ENCODE measurements at places on chromosomes 3 and 15.

- no peak for DNase-seq
Measured at GRCh38 chr3:151879037-151879436, 5.6 kb downstream of the SUCNR1 start.

- no peak for DNase-seq
Measured at GRCh38 chr3:52228266-52228665, 2.8 kb upstream of the TLR9 start.

DNA sequence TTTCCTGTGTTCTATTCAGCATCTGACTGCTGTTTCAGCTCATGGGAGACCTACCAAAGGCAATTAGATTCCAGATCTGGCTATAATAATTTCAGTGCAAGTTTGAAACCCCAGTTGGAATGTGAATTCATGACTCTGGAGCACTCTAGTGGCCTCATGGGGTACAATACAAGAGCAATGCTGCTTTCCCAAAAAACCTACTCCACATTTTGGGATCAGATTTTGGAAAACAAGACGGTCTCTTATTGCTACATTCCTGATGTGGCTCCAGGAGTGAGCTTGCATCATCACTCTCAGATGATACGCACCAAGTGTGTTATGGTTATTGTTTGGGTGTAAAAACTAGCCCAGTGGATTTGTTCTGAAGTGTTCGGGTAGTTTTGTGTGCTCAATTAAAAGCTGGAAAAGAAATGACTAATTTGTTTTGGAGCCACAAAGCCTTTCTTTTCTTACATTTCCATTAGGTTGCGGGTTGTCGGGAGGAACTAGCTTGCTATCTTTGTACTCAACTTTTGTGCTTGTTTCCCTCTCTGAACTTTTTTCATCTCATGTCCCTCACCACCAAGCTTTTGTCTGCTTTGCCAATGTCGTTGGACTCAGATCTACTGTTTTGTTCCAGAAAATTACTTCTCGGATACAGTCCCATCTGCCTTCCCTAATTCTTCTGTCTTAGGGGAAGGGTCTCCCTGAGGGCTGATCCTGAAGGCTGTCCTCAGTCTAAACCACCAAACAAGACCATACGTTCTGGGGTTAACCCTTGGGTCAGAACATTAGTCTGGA lies 272.1 kb downstream of the BBX start:
- no peak for DNase-seq

GRCh38 chr3:98711426-98711825 lies 51.7 kb upstream of the ST3GAL6 start:
- no peak for DNase-seq

DNA sequence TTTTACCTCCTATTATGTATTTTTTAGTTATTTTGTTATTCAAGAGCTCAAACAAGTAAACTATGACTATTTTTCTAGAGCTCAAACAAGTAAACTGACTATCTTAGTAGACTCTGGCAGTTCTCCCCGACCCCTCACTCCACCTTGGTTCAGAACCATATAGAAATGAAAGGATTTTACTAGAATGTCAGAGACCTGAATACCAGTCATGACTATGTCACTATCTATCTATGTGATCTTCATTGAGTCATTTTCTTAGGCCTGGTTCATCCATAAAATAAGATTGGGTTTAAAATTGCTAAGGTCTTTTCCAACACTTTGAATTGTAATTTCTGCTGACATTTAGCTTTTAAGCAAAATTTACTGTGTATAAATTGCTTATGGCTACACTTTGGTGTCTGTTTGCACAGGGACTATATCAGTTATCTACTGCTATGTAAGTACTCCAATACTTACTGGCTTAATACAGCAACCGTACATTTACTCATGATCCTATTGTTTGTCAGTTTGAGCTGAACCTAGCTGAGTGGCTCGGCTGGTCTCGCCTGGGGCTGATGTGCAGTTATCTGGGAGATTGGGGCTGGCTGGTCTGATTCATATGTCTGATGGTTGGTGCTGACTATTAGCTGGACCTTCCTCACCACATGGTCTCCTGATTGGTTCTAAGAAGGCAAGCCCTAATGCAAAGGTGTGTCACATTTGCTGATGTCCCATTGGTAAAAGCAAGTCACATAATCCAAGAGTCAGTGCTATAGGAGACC lies 37.0 kb downstream of the RASA2 start:
- DNase-seq, result no peak

DNA sequence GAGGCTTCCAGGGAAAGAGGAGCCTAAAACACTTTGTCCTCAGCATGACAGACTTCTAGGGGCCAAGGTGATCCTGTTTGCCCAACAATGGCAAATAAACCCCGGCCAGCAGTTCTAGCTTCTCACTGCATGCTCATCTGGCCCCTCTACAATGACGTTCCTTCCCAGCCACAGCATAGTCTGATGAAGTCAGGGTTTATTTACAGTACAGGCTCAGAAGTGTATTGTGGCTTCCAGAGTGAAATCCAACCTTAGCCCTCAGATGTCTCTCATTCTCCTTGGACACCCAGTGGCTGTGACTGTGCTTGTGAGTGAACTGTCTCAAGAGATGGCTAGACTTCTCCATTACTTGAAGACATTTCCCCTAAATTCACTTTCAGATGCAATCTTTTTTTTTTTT lies 40.8 kb downstream of the BFSP2 start:
- no peak for DNase-seq

- DNase-seq, result no peak
Measured at GRCh38 chr15:75229191-75230015, 27.7 kb downstream of the C15orf39 start.

- DNase-seq, result no peak
Measured at GRCh38 chr3:52507359-52507758, 12.2 kb downstream of the STAB1 start.

DNA sequence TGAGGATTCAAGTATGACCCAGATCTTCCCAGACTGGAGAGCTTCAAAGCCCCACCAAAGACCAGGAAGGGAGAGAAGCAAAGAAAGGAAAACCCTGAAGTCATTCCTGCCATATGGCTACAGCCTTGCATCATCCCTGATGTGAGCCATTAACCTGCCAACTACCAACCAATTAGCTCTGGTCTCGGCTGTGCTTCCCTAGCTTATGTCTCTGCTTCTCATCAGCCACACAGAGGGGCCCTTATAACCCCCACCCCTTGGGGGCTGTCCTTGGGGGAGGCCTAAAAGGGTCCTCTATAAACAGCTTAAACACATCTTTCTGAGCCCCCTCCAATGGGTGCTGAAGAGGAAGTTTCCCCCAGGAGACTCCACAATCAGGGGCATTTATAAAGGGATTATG lies 52.8 kb downstream of the NOX5 start:
- DNase-seq, result no peak

- no peak for DNase-seq
Measured at GRCh38 chr3:120145542-120146285, 51.5 kb upstream of the GSK3B start.

- no peak for DNase-seq
Measured at GRCh38 chr15:45780352-45780751, 145.5 kb downstream of the SQOR start.

DNA sequence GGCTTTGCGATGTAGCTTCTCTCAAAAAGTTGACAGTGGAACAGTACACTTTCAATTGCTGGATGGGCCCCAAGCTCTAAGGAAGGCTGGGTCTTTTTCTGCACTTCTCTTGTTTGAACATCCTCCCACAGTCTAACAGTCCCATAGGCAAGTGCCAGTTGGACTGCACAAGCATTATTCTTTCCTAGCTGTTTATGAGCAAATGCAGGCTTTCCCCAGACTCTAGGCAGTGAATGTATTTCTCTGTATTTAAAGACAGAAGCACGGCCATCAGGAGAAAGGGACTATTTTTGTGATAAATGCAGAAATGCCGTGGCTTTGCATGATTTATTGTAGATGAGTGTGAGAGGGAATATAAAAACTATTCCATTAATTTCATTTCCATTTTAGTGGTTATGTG lies 539.3 kb upstream of the LMCD1 start:
- no peak for DNase-seq

- DNase-seq, result no peak
Measured at GRCh38 chr15:45948181-45948621, 313.4 kb downstream of the SQOR start.

DNA sequence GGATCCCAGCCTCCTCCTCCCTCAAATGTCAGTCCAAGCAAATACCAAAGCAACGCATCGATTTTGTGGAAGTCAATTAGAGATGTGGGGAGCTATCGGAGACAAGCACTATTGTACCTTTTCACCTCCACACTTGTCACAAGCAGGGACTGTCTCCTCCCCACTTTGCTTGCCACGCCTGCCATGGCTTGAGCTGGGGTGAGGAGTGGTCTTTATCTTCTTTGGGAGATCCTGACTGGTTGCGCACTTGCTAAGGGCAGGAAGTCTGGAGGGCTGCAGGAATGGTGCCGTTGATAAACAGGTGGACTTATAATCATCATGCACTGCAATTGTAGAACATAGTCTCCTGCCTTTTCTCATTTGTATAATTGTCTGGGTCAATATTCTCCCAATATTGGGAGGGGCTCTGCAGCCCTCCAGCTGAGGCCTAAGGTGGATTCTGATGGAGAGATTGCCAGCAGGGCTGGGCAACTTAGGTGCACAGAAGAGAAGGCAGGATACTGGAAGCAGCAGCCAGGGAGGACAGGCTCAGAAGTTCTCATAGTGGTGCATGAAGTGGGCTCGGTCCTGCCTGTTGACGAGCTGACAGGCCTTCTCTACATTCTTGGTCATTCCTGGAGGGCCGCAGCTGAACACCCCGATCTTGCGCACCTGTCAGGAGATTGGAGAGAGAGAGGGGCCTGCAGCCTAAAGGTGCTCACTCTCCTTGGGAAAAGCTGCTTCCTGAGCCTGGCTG lies 20.2 kb downstream of the DUOX2 start:
- no peak for DNase-seq

- no peak for DNase-seq
Measured at GRCh38 chr3:124680521-124680920, 49.7 kb upstream of the UMPS start.

- no peak for DNase-seq
Measured at GRCh38 chr3:171055336-171056178, 29.0 kb upstream of the SLC2A2 start.

DNA sequence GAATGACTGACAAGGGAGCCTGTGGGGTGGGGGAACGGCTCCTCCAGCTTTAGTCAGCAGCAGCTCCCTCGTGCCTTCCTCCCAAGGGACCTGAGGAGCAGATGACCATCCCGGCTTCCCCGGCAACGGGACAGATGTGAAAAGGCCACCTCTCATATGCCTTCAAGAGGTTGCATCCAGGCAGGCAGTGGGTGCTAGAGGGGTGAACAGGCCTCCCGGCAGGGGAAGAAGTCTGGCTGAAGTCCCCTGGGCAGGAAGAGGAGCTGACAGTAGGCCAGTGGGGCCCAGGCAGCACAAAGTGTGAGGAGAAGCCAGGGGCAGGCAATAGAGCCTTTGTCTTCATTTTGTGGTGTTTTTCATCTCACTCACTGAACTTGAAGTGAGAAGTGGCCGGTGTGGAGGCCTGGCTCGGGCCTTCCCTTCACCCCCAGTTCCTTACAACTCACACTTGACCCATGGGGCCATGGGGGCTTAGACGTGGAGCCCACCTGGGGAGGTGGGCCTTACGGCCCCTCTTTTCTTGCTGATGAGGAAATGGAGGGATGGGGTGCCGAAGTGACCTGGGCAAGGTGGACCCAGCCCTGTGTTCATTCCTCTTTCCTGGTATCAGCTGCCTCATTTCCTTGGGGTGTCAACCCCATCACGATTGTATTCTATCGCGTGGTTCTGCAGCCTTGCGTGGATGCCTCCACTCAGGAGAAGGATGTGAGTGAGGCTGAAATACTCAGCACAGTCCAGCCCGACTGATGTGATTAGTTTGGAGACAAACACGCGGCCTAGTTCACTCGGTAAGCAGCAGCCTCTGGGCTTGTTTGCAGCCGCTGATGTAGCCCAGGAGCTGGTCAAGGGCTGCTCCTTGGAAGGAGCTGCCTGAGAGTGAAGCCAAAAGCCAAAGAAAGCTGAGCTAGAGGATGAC lies 115.5 kb upstream of the ALDH1A3 start:
- DNase-seq, result no peak

GRCh38 chr3:175270198-175270837 lies 411.2 kb downstream of the NAALADL2 start:
- DNase-seq, result no peak

DNA sequence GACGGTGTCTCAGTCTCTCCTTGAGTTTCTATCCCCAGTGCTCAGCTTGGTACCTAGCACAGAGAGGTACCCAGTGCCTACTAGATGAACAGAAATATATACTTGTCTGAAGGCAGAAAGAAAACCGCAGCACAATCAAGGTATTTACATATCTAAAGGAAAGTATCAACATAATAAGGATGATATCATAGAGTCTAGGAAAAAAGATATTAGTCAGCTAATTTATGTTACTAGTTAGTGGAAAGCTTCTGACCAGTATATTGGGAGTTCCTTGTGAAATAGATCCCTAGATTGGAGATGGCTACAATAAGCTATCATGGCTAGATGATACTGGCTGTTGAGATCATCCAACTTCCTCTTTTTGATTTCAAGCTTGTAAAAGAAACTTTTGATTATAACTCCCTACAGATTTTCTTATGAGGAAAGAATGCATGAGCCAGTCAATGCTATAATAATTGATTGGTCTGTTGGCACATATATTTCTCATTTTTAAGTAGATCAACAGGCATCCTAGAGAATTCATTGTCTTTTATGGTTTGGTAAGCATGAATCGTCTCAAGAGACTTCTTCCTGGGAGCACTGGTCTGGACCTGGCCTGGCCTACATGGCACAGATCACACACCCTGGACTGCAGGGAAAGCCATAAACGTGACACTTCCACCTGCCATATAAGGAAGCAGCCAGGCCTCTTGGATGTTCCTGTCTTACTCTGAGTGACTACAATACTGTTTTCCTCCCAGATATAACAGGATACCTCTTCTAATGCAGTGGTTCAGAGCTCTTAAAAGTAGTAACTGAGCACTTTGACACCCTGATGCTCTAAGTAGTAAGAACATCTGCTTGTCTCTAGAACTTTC lies 60.7 kb downstream of the IMPG2 start:
- DNase-seq, result no peak

- no peak for DNase-seq
Measured at GRCh38 chr3:128537091-128537703, 44.2 kb upstream of the GATA2 start.

DNA sequence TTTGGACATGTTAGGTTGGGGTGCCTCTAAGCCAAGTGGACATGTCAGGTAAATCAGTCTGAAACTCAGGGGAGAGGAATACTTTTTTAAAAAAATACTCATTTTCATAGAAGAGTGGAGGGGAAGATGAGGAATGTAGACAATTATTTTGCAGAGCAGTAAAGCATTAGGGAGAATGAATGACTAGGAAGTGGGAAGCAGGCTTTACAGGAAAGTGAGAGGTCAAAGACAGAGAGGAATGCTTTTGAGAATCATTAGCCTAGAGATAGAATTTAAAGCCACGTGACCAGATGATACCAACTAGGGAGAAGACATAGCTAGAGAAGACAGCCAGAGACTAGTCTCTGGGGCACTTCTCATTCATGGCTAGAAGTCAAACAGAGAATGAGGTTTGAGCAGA lies 91.0 kb downstream of the RAD18 start:
- no peak for DNase-seq

GRCh38 chr3:17505856-17506255 lies 236.6 kb downstream of the TBC1D5 start:
- DNase-seq, result no peak

GRCh38 chr3:127858521-127858920 lies 36.2 kb upstream of the MGLL start:
- DNase-seq, result no peak

- DNase-seq, result no peak
Measured at GRCh38 chr3:179791793-179792192, 139.0 kb downstream of the USP13 start.

Measured in activated T-cell treated with anti-CD3 and anti-CD28 coated beads for 48 hours (primary cell).